ENCODE measurements at places on chromosomes 3 and 15.

DNA sequence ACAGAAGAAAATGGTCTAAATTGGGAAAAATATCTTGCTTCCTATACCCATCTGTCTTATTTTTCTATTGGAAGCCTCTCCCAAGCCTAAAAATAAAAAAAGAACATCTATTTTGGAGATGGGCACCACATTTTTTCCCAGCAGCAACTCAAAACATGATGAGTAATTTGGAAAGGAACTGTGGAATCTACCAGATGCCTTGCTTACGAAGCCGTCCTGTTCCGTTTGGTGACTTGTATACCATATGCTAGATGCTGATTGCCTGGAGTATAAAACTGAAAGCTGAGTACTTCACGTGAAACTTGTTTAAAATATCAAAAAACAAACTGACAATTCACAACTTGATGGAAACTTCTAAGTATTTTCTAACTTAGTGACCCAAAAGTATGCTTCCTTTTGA is 491.0 kb downstream of the ROBO2 start:
- DNase-seq = no peak

DNA sequence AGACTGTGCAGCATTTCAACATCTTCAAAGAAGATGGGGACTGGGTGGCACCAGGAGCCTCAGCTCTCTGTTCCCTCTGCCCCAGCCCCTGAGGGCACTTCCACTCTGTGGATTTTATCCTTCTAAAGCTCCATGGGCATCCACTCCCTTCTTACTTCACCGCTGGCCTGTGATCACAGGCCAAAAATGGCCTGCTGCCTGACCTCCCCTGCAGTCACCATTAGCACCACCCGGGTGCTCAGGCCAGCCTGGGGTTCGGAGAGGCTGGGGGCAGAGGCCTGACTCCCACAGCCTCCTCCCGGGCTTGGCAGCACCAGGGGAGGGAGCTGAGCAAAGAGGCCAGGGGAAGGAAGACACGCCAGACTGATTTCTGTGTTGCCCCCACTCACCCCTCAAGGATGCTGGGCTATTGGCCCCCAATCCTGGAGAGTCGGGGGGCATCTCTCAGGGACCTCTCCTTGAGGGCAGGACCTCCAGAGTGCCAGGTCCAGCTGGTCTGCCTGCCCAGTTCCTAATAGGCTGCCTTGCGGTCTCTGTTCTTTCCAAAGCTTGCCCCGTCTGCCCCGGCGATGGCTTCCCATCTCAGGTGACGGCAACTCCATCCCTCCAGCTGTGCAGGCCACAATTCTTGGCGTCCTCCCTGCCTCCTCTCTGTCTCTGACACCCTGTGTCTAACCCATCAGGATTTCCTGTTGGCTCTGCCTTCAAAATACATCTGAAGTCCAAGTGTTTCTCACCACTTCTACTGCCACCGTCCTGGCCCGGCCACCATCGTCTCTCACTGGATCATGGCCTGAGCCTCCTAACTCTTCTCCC is 67.1 kb downstream of the EXOG start:
- peak; percentile 28 for DNase-seq

- DNase-seq = no peak
These were observed 90.2 kb downstream of the NFKBIZ start for GRCh38 chr3:101939361-101940049.

DNA sequence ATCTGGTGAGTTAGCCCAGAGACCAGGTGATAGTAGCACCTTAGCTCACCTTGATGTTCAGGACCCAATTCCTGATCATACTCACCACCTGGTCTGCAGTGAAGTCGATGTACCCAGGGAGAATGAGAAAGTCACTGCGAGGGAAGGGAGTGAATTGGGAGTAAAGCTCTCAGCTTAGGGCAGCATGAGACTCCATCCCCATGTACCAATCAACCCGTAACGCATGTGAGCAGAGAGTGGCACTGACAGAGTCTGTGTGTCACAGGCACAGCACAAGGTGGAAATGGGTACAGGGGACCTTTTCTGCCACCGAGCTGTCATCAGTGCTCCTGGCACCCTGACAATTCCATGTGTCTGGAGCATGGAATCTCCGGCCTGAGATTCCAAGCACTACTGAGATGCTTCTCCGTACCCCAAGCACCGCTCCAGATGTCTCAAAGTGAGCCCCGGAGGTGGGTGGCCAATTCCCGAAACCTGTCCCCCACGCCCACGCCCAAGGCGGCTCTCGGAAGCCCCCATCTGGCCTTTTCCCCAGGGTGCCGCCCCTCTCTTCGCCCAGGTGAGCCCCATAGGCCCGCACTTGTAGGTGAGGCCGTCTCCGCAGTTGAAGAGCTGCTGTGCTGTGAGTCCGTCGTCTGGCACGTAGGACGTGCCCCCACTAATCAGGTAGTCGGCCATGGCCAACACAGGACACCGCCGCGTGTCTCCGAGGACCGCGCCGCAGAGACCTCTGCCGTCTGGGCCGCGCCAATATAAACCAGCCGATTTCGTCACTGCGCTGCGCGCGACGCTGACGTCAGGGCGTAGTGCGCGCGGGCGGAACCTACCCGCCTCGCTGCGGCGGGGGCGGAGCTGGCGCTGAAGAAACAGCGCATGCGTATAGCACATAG is at the start of gene IMPDH2:
IMPDH2 (minus strand) TSS at position 726 of the 890 bp plus-strand sequence; CDS start at position 678, 48 bp downstream.
- DNase-seq = peak; percentile 94

DNA sequence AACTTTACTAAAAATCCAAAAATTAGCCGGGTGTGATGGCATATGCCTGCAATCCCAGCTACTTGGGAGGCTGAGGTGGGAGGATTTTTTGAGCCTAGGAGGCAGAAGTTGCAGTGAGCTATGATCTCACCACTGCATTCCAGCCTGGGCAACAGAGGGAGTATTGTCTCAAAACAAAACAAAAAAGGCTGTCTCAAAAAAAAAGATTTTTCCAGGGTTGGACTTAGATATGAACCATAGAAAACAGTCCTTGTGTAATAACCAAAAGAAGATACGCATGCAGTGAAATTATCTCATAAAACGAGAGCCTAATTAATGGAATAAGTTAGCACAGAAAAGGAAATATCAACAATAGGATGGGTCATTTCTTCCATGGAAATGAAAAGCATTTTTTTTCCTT is 320.4 kb upstream of the RASGRP1 start:
- no peak for DNase-seq

GRCh38 chr3:177321819-177322218 is 124.5 kb upstream of the TBL1XR1 start:
- no peak for DNase-seq

GRCh38 chr15:95304947-95305400 is 1025.5 kb upstream of the NR2F2 start:
- no peak for DNase-seq

GRCh38 chr3:160049038-160049437 is 60.4 kb downstream of the IL12A start:
- no peak for DNase-seq

DNA sequence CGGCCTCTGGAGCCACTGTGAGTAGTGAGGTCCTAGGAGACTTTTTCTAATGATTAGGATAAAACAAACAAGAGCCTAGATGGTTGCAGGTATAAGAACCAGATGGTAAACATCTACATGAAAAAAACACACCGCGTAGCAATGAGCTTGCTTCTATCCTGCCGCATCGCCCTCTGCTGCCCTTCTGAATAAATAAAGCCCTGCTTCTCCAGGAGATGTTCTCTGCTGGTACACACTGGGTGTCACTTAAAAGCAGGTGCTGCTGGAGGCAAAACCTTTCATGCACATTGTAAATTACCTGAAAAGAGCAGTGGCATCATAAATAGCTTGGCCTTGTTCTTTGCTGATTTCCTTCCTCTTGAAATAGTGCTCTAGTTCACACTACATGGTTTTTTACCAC is 164.4 kb upstream of the TOPAZ1 start:
- DNase-seq = no peak

DNA sequence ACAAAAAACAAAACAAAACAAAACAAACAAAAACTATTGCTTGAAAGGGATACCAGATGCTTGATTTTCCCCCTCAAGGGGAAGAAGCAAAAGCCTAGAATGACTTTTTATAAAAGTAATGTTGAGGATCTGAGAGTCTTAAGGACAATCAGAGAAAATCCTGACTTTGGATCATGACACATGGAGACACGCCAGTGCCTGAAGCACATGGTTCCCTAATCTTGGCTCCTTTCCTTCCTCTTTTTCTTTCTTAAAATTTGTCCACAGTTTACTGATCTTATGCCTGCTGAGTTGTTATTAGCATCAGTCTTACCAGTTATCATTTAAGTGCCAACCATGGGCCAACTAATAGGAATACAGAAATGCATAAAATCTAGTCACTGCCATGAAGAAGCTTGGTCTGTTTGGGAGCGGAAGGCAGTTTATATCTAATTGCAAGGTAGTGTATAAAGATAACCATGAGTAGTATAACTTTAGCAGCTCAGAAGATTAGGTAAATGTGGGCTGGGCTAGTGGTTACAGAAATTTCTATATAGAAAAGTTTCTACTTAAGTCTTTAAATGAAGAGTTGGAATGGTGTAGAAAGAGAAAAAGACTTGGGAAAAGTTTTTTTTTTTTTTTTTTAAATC is 6.9 kb downstream of the GLCE start:
- DNase-seq = no peak

DNA sequence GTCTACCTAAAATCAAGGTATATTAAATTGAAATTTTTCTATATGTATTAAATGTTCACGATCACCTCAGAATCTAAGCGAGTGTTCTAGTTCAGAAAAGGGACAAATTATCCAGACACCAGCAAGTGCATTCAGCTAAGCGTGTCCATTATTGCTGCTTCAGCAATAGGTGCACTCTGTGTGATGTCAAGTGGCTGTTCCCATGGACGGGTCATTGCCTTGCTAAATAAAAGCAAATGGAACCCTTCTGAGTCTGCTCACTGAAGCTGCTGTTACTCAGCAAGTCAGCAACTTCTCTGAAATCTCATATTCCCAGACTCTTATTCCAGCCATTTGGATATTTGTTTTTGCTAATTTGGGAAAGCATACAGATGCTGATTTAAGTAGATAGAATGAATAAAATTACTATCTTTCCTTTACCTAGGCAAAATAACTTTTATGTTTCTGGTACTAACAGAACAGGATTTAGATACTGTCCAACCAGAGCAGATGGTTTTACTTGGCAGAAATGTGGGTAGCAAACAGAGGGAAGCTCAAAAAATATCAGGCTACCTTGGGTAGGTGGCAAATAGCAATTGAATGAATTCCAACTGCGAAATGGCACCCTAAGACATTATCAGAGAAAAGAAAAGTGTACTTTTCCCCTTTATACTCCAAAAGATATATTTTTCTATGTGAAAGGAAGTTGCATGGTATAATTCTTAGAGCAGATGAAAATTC is 407.0 kb downstream of the GAP43 start:
- DNase-seq = no peak

GRCh38 chr15:87477737-87478686 is 778.5 kb downstream of the NTRK3 start:
- DNase-seq = no peak

DNA sequence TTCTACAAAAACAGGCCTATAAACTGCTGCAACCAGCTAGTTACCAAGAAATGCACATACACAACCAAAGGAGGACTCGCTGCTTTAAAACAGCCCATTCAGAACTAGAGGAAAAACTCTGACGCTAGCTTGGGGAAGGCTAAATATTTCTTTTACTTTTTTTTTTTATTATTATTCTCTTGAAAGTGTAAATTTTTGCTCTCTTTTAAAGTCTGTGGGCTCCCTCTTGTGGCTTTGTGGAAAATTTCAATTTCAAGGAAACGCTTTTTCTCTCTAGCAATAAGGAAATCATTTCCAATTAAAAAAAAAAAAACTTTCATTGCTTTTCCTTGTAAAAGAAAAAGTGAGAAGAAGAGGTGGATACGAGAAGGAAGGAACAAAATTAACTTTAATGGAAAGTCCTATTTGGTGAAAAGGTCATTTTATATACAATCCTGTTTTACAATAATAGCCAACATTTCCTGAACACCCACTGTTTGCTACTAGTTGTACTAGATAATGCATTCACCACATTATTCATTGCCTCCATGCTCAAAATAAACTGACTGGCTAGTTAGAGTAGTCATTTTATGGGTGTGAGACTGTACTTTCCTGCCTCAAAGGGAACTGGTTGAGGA is 51.2 kb upstream of the SAMMSON start:
- no peak for DNase-seq
